SIG-M5 (cell line): ENCODE measurements at places on chromosomes 1 and 21.

GRCh38 chr1:107228704-107229371 lies 88.0 kb downstream of the NTNG1 start:
- DNase-seq = no peak

DNA sequence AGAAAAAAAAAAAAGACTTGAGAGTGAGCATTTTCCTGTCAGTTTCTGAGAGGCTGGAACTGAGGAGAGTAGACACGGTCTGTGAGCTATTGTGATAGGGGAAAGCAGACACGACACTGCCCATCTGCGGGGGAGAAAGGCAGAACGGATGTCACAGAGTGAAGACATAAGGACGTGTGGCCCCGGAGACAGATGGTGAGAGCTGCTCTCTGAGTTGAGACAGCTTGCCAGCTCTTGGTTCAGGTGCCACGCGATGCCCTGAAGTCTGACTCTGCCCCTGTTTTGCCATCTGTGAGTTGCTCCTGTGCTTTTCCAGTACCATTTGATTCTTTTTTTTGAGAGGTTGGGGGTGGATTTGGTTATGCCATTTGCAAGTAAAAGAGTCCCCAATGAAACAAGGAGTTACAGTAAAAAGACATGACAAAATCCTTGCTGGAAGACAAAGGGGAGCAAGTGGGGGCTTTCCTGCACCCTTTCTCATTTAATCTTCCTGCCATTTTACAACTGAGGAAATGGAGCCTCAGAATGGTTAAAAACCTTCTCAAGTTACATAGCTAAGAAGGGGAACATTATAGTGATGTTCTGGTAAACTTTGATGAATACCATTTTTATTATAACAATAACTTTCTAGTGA lies 128.9 kb upstream of the DNAH14 start:
- DNase-seq = no peak

GRCh38 chr1:118077331-118078045 lies 107.5 kb downstream of the SPAG17 start:
- no peak for DNase-seq

GRCh38 chr1:108046026-108046425 lies 81.0 kb upstream of the VAV3 start:
- DNase-seq = no peak

DNA sequence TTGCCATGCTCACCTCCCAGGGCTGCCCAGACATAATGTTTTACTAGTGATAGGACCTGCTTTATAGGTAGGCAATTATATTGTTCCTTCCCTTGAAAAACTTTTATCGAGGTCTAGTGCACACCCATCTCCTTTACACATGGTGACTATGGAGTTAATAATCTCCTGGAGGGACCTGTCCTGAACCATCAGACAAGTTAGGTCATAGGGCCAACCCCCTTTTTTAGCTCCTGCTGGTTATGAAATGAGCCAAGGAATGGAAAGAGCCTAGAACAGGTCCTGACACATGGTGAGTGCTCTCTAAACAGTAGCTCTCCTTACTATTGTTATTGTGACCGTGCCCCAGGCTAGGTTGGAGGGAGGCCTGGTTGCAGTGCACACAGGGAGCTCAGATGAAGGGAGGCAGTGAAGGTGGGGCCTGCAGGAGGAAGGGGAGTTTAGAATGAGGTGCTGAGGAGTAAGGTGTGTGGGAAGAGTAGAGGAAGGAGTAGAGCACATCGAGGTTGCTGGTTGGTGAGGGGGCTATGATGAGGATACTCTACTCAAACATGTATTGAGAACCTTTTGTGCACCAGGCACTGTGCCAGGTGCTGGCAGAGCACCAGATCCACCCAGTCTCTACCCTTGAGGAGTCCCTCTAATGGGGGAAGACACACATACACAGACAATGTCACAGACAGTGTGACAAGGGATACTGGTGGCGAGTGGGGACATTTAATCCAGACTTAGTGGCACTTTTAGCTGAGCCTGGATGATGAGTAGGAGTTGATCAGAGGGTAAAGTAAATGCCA lies 14.1 kb upstream of the LMNA start:
- no peak for DNase-seq

DNA sequence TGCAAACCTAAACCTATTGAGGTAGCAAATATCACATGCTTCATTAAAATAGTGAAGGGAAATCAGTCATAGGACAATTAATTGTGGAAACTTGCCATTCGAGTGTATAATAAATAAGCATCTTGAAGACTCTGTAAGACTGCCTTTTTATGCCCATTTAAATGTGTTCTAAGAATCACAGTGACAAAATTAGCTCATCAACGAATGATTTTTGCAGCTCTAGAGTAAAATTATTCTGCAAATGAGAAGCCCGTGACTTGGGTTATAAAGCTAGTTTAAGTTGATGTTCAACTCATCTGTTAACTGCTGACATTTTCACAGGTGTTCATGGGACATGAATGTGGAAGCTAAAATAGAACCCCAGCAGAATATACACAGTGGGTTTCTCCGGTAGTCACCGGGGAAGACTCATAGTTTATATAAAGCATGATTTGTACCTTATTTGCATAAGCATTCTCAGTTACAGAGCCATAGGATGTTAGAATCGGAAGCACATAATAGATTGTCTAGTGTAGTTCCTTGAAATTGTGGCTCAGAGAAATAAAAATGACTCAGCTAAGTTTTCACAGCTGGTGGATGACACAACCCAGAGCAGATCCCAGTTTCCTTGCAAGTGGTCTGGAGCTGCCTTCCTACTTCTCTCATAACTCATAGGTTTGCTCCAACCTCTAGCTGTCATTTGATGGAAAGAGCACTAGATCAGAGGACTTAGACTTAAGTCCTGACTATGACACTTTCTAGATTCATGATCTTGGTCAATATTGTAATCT lies 107.3 kb downstream of the UCHL5 start:
- DNase-seq = no peak

DNA sequence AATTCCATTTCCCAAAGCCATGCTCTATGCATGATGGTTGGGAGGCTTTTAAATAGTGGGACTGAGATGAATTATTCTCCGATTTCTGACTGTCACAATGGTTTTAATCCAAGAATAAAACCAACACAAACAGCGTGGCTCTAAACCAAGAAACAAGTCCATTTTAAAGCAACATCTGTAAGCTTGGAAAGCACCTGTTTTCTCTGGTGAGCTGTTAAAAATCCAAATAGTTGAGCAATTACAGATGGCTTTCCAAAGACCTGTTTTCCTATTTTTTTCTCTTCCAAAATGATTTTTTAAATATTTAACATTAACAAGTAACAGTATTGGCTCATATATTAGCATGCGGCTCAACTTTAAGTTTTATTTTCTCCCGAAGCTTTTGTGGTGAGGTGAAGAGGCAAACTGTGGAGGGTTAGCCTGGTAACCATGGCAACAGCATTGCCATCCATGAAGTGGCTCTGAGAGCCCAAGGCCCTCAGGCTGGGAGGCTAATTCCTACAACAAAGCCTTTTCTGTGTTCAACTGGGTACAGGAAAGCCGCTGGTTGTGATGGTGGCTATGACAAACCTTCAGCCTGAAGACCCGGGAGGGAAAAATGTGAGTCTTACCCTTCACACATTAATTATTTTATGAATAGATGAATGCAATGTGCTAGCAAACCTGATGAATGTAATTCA lies 56.7 kb upstream of the B3GALT5 start:
- no peak for DNase-seq

GRCh38 chr1:247653040-247653439 lies 26.5 kb downstream of the OR13G1 start:
- DNase-seq = no peak

- DNase-seq = no peak
Measured at GRCh38 chr1:208781391-208782045, 537.3 kb upstream of the PLXNA2 start.

DNA sequence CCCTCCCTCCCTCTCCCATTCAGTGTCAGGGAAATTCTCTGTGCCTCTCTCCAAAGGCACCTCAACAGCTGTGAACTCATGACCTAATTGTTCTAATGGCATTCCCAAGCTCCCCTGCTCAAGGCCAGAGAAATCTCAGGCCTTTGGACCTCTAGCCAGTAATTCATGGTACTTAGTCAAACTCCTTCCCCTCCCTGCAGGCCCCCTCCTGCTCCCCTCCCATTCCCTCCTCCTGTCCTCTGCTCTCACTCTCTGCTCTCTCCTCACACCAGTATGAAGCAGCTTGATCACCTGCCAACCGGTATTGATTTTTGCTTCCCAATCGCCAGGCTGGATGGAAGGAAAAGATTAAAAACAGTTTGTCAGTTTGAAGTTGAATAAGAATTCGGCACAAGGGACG lies 370.5 kb upstream of the PBX1 start:
- DNase-seq = no peak

- DNase-seq = no peak
Measured at GRCh38 chr1:210596641-210597040, 267.9 kb downstream of the HHAT start.

- DNase-seq = no peak
Measured at GRCh38 chr1:97834899-97835298, 85.9 kb downstream of the DPYD start.

DNA sequence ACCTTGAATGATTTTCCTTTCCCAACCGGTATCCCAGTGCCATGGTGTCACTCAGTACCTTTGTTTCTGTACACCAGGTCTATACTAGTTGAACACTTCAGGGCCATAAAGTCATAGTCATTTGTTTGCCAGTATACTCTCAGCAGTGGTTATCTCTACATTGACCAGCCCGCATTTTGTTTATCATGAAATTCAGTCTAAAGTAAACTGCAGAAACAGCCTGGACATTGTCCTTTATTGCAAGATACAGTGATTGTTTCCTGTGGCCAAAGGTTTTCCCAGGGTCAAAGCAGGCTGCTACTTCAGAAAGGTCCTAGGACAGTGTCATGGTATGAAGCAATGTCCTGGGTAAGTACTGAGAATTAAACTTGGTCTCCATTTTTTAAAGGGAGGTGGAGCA lies 407.4 kb downstream of the RWDD3 start:
- no peak for DNase-seq

- DNase-seq = no peak
Measured at GRCh38 chr1:8201331-8201861, 116.5 kb upstream of the SLC45A1 start.

DNA sequence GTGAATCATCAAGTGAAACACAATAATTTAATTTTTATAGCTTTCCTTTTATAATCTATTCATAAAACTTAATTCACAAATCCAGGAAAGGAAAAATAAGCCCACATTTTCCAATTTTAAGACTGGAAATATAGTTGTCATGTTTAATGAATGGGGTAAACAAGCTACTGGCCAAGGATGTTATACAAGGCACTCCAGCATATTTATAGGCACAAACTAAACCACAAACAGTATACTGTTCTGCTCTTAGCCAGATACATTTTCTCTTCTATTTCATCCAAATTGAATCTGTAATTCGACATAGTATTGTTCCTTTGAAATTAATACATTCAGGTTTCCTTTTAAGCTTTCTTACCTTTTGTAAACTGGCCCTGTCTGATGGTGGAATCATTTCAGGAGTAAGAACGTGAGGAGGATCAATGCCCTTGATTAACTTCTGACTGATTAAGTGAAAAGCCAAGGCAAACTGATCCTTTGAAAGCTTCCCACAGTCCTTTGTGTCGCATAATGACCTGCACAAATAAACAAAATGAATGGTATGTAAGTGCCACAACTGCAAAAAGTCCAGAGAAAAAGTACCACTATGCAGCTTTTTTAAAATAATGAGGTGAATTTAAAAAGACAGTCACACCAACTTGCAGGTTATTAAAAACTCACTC lies 74.4 kb downstream of the EPS15 start:
- DNase-seq = no peak

DNA sequence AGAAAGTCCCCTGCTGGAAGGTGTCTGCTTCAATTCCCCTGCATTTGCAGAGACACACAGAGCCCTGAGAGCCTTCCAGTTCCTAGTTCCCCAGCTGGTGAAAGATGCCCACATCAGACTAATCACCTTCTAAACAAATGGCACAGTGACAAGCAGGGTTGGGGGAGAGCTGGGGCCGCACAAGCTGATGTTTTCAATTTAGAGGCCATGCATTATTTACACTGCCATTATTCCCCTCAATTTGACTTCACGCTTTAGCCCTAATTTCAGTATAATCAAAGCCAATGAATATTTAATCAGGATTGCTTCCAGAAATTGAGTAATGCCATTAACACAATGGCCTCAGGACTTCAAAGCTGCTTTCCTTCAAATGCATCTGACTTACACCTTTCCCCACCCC lies 81.5 kb downstream of the BEND5 start:
- no peak for DNase-seq

GRCh38 chr1:241518476-241519307 lies 863 bp downstream of the FH start:
- no peak for DNase-seq

DNA sequence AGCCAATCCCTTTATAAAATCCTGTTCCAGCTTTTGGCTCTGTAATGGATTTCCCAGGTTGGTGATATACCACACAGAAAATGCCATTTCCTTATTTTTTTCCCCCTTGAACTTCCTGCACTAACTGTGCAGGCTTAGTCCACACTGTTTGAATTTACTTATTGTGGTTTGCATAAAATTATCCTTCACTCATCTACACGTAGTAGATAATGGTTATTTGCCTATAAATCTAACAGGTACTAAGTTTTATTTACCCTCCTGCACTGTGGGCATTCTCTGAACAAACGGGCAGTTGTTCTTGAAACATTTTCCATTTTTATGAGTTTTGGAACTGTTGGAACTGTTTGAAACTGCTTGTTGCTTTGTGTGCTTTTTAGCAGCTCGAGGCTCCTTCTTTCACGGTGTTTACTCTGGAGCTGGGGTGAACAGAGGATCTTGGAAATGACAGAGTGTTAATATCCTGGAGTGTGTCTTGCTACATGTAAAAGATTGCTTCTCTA lies 23.0 kb upstream of the KIFAP3 start:
- no peak for DNase-seq
